ENCODE measurements at places on chromosomes 1 and 21.

GRCh38 chr1:93549131-93549530 is 101.2 kb downstream of the FNBP1L start:
- DNase-seq: no peak

DNA sequence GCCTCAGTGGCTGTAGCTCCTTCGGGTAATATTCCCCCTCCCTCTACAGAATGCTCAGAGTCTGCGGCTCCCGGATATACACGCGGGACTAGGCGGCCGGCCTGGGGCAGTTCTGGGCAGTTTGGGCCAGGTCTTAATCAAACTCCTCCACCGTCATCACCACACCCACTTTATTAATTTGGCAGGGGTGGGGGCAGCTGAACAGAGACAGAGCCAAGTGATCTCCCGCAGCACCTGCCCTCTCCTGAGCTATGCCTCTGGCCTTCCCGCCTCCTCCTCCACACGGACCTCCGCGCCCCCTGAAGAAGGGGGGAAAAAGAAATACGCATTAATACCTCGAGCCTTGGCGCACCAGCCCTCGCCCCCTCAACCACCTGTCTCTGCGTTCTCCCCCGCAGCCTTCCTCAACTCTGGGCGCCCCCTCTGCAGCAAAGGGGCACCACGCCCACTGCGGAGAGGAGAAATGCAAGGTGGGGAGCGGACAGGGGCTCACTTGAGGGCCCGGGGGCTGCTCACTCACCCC is 42.6 kb downstream of the CD34 start:
- peak; percentile 29 for DNase-seq

GRCh38 chr1:107871259-107871658 is 93.7 kb downstream of the VAV3 start:
- DNase-seq: no peak

- no peak for DNase-seq
Observed at GRCh38 chr1:2604844-2605508, 18.4 kb downstream of the PRXL2B start.

- DNase-seq: no peak
Observed at GRCh38 chr1:231603598-231604275, 22.9 kb upstream of the DISC1 start.

GRCh38 chr1:195766709-195767108 is 841.5 kb downstream of the KCNT2 start:
- no peak for DNase-seq

DNA sequence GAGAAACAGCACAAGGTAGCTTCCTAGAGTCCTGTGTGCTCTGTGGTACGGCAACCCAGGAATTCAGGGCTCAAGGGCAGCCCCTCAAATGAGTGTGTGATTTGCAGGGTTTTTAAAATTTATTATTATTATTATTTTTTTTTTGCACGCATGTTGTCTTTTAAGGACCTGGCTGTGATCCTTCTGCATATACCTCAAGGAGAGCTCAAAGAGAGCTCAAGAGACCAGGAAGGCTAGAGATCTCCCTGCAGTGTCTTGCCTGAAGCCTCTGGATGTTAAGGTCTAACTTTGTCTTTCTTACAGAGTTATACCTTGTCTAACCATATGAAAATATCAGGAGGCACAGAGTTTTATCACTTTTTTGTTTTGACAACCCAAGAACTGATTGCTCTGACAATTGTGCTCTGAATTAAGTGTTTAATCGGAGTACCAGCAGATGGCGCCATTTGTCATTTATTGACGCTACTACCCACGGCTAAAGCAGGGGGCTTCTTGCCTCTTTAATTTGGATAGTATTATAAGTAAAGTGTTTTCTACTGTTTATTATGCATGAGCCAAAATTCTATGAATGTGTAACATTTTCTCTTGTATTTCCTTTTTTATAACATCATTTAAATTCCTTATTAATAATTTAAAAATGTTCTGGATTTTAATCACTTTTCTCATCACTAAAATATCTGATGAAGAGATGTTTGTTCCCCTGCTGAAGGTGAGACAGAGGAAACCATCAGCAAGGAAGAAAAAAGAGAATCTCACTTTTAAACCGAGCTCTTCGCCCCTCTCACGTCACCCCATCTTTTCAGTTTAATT is 35.8 kb upstream of the LMO4 start:
- DNase-seq: peak; percentile 47

DNA sequence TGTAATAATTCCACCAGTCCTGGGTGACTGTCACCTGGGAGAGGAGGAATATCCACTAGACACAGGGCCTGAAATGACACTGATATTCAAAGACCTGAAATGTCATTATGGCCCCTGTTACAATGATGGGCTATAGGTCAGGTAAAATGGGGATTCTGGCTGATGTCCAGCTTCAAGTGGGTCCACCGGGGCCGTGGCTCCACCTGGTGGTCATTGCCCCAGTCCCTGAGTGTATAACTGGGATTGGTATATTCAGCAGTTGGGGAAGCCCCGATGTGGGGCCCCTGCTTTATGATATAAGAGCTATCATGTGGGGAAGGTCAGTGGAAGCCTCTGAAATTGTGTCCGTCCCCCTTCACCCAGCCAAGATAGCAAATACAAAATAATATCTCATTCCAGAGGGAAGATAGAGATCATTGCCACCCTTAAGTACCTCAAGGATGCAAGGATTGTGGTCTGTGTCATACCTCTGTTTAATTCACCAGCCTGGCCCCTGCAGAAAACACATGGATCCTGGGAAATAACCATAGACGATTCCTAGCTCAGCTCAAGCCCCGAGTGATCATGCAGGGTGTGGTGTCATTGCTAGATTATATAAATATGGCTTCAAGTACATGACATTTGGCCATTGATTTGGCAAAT is 19.4 kb downstream of the PLEKHO1 start:
- DNase-seq: peak; percentile 41

DNA sequence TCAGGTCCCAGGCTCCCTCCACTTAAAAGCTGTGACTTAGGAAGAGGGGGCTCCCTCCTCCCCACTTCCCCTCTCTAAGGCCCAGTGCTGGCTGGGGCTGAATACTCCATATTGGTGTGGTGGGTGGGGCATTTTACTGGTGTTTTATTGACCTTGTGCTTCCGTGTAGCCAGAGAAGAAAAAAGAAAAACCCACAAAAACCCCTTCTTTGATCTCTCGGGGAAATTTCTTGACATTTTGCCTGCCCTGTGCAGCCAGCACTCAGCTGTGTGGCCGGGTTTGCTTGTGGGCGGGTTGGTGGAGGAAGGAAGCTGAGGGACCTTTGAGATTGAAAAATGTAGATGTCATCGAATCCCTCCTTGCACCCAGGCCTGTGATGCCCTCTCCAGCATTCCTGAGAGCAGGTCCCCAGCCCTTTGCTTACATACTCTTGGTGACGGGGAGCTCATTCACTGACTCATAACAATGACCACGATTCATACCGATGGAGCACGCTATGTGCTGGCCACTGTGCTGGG is 24.8 kb downstream of the TNFRSF8 start:
- no peak for DNase-seq

Data from activated naive CD4-positive, alpha-beta T cell treated with anti-CD3 and anti-CD28 coated beads, Interleukin-2, amount 50 U/mL, for 16 hours (primary cell).